ENCODE measurements at places on chromosomes 4 and X.

DNA sequence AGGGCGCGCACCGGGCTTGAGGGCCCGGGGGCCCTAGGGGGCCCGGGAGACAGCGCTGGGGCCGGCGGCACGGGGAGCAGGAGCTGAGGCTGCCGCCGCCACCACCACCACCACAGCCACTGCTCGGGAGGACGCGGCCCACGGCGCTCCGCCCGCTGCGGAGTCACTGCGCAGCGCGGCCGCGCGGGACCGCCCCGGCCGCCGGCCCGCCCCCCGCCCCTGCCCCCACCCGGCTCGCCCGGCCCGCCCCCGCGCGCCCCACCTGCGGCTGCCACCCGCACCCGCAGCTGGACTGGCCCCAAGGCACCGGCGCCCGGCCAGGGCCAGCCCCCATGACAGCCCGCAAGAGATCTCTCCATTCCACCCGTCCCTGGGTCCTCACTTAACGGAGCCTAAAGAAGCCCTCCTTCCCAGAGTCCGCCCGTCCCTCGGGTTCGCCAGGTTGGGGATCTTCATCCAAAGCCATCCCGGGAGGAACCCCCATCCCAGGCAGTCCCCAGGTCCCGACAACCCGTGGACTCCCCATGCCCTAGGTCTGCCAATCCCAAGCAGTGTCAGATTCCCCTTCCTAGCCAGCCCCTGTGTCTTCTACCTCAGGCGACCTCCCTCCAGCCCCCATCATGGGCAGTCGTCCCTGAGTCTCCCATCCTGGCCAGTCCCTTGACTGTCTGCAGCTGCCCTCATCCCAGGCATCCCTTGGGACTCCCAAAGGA lies 40.0 kb upstream of the IQSEC2 start:
- no peak for DNase-seq

DNA sequence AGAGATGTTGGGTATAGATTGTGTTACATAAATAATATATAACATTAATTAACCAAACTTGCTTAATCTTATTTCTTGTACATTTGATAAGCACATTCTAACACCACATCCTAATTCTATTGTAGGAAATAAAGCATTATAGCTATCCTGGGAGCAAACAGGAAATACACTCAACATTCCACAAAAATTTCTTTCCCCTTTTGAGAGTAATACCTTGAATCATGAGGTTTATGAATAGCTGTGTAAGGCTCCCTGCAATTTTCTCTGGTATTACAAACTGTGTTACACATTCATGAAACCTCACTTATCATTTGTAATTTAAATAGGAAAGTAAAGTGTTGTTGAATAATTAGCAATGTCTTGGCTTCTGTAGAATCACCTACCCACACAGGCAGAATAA lies 95.1 kb downstream of the TMEM47 start:
- no peak for DNase-seq

- DNase-seq = no peak
Measured at GRCh38 chrX:153874366-153875125, 11.4 kb downstream of the L1CAM start.

- no peak for DNase-seq
Measured at GRCh38 chrX:131778269-131779218, 234.7 kb downstream of the OR13H1 start.

GRCh38 chrX:69614886-69615285 lies 1.0 kb upstream of the EDA start:
- DNase-seq = no peak

DNA sequence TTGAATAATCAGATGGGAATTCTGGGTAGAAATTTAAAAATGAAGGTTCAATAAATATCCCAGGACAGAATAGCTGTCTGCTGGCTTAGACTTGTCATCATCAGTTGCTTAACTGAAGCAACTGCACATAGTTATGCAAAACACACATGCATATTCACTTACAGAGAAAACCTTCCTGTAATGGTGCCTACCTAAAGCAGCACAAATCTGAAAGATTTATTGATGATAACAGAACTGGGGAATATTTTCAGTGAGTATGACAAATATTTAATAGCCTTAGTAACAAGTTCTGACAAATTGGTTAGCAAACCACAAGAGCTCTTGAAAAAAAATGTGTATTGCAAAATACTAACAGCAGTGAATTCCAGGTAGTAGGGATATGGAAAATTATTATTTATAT lies 606.8 kb upstream of the BOD1L1 start:
- no peak for DNase-seq

GRCh38 chr4:81632581-81633299 lies 161.0 kb upstream of the RASGEF1B start:
- no peak for DNase-seq

GRCh38 chr4:3253808-3254207 lies 4.8 kb downstream of the MSANTD1 start:
- no peak for DNase-seq

DNA sequence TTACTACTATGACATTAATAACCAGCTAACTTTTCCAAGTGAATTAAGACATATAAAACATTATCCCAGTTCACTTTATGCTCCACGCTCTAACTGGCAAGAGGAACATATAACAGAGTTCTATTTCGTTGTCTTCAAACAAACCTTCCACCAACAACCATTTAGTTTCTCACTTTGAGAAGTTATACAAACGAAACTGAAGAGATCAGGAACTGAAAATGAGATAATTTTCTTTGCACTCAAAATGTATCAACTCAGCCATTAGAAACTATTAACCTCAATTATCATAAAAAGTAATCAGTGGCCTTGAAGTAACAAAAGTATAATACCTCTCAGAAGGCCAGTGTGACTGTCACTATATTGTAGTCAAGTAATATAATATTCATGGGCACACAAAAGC lies 70.1 kb downstream of the CHM start:
- no peak for DNase-seq

- no peak for DNase-seq
Measured at GRCh38 chr4:70754470-70754869, 32.7 kb downstream of the RUFY3 start.

GRCh38 chr4:21276046-21276445 lies 575.8 kb downstream of the PACRGL start:
- DNase-seq = no peak

GRCh38 chrX:24080704-24081103 lies 25.9 kb downstream of the EIF2S3 start:
- DNase-seq = no peak

Measured in non-pigmented ciliary epithelial cell (primary cell).